ENCODE measurements at places on chromosomes 11 and 22.

DNA sequence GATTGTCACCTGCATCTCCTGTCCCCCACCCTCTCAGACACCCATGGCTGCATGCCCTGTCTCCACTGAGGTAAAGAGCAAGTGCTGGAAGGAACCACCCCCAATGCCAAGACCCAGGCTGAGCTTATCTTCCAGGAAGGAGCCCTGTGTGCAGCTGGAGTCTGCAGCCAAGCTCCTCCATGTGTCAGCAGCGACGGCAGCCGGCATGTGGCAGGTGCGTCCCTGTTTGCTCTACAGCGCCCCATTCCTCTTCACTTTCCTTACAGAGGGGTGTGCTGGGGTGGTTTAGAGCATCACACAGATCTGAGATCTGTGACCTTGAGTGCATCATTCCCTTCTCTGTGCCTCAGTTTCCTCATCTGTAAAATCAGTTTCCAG lies 7.7 kb upstream of the MN1 start:
- DNase-seq, result no peak

- no peak for DNase-seq
These were observed 158.3 kb upstream of the MTMR2 start for GRCh38 chr11:96082002-96082899.

DNA sequence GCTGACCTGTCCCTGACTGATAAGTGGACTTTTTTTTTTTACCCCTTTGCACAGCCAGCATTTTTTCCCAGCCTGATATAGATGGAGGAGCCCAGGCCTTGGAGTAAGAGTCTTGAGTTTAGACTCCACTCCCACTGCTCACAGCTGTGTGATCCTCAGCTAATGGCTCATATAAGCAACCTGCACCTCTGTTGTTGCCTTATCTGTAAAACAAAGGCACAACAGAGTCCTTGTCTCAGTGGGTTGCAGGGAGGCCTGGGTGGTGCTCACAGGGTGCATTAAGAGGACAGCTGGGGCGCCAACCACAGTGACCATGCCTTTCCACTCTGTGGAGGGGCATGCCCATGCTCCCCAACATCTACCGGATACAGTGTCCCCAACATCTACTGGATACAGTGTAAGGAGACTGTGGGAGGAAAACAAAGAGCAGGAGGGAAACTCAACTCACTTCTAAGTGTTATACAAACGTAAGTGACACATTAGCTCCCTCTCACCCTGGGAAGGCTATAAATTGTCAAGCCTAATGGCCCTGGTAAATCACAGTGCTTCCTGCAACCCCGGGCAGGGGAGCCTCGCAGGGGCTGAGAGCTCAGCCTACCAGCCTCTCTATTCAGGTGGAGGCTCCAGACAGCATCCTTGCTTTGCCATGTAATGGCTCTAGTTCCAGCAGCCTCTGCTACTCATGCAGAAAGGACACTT lies 109.5 kb downstream of the TENM4 start:
- no peak for DNase-seq

DNA sequence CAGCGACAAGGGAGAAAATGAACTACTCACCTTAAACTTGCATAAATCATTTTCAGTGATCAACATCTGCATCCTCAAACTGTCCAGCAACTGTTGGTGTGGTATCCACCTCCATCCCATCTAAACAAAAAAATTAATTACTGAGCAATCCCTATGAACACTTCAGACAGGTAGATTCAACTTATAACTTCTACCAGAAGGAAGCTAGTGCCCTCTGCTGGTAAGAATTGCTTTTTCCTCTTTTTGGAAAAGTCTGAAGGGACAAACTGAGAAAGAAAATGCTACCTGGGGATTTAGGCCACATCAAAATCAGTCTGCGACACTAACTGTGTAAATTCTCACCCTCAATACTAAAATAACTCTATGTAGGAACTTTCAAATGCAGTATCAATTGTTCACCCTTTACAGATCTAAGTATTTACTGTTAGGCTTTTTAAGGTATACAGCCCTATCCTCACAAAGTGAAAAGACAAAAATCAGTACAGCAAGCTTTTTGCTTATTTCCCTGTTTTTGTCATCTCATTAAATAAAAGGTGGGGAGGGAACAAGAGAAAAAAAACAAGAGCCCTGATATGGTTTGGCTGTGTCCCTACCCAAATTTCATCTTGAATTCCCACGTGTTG lies 17.9 kb downstream of the CLNS1A start:
- DNase-seq, result peak; percentile 61

DNA sequence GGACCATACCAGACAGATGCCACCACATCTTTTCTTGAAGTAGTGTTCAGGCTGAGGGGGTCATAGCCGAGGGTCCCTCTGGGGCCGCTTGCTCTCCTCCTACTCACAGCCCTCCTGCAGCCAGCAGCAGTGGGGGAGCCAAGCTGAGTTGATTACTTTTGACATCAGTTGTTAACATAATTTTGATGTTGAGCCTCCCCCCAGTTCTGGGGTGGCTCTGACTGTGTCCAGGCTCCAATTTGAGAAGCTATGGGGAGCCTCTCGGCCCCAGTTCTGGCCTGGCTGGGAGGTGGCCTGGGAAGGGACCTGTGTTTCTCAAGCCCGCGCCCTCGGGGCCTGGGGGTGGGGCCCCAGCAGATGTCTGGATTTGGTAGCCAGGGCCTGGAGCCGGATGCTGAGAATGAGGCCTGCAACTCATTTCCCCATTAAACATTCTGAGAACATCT lies 47.9 kb downstream of the KCNQ1OT1 start:
- DNase-seq, result no peak

DNA sequence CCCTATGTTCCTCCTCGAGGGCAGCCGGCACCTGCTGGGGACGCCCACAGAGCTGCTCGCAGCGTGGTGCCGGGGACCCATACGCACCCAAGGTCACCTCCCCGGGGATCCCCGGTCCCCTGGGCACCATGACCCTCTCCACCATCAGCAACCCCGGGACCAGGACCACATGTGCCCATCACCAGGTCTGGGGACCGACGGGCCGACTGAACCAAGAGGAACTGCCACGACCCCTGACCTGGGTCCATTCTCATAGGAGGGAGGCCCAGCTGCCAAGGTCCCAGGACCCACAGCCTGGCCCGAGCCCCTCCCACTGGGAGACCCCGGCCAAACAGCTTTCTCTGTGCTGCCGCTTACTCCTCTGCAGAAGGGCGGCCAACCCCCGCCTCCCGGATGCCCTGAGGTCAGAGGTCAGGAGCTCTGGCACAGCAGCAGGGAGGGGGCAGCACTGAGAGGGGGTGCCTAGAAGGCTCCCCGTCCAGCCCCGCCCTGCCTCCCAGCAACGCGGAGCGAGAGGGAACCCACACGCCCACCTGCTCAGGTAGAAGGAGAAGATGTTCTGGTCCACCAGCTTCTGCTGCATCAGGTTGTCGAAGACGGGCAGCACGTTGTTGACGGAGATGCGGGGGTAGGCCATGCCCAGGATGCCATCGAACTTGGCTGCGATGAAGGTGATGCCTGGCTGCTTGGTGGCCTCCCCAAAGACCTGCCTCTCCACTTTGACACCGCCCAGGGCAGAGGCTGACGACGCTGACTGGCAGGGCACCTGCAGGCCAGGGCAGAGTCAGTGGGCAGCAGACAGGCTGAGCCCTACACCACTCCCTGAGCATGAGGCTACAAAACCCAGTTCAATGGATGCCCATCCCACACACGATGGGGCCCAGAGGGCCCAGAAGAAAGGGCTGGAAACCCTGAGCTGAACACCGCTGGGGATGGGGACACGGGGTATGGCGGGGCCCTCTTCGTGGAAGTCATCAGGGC lies 6.6 kb downstream of the CTSD start:
- no peak for DNase-seq

DNA sequence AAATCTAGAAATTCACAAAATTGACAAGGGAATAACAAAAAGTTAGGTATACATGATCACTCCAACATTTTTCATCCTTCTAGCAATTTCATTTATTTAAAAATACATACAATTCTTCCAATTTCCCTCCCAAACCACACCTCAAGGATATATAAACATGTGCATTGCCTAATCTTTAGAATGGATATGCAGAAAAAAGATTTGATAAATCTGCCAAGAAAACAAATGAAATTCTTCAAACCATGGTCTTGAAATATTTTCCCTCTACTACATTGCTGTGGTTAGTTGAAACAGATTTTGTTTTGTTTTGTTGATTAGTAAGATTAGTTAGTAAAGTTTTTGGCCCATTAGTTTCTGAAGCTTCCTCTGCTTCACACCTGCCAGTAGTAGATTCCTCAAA lies 703.3 kb upstream of the CCDC179 start:
- DNase-seq, result no peak

DNA sequence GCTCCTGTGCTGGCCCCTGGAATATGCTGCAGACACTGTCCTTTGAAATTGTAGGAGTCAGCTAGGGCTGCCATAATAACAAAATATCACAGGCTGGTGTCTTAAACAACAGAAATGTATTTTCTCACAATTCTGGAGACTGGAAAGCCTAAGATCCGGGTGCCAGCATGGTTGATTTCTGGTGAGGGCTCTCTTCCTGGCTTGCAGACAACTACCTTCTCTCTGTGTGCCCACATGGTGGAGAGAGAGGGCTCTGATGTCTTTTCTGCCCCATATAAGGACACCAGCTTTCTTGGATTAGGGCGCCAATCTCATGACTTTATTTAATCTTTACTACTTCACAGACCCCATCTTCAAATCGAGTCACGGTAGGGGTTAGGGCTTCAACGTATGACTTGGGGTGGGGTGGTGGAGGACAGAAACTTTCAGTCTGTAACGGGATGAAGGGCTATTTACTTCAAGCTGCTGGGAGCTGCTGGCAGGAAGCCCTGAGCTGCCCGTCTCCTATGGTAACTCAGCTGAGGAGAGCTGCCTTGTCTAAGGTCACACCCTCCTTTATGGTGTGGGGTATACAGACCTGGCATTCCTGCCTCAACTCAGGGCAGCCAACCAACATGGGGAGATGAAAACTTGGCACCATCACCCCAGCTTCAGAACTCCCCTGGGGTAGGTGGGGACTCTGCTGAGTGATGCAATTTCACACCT lies 142.9 kb upstream of the ZBED5 start:
- no peak for DNase-seq

- DNase-seq, result no peak
These were observed 620.3 kb downstream of the NELL1 start for GRCh38 chr11:21289686-21290085.

DNA sequence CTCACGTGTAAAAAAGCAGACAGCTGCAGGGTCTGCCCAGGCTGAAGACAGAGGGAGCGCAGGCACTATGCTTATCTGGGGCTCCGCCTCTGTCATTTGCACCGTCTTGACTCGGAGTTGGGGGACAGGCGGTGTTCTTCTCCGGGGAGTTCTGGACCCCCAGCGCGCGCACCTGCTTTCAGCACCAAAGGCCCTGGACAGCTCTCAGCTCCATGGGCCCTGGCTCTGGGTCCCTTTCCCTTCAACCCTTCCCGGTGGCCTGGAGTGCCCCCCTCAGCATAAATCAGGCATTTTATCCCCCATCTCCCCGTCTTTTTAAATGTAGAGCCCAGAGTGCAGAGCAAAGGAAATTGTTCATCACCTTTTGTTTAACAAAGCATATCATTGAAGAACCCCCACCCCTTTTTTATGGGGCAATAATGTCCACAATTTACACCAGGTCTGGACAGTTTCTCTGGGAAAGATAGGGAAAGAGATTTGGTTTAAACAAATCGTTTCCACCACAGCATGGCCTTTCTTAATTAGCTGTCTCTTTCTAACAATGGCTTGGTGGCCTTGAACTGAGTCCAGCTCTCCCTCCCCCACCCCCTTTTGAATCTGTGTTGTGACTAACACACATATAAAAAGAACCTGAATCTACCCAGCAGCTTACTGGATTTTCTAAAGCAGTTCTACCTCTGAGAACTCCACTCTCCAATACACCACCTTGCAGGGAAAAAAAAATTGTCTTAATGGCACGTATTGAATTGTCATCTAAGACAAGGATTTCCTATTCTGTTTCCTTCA lies 1.7 kb downstream of the SEZ6L start:
- DNase-seq, result no peak

GRCh38 chr11:14054116-14055107 lies 91.9 kb downstream of the SPON1 start:
- no peak for DNase-seq

GRCh38 chr11:76207642-76208401 lies 1.5 kb upstream of the WNT11 start:
- peak; percentile 79 for DNase-seq

DNA sequence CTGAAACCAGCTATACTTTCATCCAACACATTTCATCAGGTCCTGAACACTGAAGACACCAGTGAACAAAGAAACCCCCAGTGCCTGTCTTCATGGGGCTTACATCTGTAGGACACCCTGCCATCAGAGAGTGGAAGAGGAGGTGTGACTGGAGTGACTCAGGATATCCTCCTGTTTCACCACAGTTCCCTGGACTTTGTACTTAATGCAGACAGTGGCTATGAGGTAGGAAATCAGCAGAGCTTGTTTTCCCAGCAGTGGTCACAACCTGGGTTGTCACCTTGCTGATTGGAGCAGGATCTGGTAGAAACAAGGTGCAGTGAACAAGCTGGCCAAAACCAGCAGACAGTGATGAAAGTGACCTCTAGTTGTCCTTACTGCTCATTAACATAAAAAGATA lies 128.8 kb downstream of the KIRREL3 start:
- no peak for DNase-seq

GRCh38 chr11:61828379-61828628 lies 204 bp downstream of the FADS2 start:
- DNase-seq, result no peak

GRCh38 chr22:19635644-19636043 lies 78.7 kb upstream of the SEPTIN5 start:
- DNase-seq, result no peak

- no peak for DNase-seq
These were observed 19.6 kb upstream of the KCNJ11 start for GRCh38 chr11:17408026-17408425.

DNA sequence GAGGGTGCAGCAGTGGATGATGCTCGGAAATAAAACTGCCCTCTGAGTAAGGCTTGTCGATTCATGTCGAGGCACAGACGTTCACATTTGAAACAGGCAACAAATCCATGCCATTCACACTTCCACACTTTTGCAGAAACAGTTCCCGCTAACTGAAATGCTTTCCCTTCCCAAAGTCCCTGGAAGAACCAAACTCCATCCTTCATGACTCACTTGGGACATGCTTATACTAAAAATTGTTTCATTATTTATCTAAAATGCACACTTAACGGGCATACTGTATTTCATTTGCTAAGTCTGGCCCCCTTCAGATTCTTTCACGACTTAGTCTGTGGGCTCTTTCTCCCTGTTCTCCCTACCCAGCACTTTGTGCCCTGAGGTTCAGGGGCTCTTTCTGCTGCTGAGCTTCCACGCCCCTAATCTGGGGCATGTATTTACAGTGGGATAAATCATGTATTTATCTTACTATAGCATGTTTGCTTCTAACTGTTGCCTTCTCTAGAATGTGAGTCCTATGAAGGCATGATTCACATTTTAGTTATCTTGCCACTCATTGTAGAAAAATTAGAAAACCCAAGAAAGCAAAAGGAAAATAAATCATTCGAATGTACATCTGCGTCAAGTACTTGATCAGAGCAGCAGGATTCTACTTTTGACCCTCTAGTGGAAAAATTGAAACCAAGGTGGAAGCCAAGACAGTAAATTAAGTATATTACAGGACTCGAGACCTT lies 12.5 kb downstream of the SCGB1A1 start:
- no peak for DNase-seq

All from CD4-positive, alpha-beta T cell treated with Interleukin-10 for 1 hour (primary cell).